ENCODE measurements at places on chromosomes 13 and 19.

DNA sequence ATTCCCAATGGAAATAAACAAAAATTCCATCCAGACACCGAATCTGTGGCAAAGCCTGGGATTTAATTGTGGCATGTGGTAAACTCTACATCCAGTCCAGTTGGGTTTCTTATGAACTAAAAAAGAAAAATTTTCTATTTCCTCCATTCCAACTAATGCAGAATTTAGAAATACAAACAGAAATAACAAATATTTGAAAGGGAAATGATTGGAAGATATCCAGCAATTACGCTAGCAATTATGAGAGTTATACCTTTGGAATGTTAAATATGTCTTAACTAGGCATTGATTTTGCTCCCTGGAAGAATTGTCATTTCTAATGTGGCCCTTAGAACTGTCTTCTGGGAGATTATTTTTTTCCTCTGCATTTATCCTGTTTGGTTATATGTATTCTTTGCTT, 421.4 kb upstream of the KLHL1 start:
- DNase-seq, result no peak

DNA sequence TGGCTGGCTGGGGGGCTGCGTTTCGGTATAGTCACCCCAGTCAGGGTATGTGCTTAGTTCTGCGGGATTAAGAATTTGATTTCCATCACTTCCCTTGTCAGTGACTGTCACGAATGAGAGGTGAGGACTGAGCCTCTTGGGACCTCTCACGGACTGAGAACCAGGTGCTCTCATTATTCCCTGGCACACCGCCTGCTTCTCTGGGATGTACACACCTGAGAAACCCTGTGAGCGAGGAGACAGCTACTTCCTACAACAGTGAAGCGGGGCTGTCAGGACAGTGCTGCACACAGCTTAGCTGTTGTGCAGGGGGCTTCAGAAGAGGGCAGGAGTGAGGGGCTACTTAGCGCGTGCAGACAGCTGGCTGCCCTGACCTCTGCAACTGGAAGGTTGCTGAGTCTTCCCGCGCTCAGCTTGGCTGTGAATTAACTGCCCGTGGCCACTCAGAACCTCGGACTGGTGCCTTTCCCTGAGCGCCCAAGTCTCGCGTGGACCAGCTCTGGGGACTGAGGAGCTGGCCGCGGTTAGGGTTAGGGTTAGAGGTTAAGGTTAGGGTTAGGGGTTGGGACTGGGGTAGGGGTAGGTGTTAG, 65.3 kb upstream of the MCF2L start:
- DNase-seq, result no peak

DNA sequence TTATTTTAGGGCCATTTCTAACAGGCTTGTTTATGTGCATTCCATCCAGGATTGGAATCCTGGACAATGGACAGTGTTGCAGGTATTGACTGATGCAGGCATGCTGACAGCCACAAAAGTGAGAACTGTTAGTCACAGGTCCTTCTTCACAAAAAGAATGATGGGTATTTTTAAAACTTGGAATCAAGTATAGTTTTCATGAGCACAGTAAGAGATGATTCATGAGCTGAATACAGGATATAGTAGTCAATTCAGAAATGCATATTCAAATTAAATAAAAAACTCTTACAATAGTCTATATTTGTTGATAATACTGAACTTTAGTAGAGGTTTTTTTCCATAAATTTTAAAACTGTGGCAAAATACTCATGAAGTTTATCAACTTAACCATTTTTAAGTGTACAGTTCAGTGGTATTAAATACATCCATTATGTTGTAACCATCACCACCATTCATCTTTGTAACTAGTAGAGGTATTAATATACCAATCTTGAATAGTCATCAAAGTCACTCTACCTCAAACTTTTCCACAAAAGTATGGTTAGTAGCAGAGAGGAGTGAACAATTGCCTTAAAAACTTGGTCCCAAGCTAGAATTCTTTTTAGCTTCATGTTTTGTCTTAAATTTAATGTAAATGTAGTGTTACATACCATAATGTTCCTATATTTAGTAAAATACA, 79.5 kb downstream of the KCNRG start:
- no peak for DNase-seq

DNA sequence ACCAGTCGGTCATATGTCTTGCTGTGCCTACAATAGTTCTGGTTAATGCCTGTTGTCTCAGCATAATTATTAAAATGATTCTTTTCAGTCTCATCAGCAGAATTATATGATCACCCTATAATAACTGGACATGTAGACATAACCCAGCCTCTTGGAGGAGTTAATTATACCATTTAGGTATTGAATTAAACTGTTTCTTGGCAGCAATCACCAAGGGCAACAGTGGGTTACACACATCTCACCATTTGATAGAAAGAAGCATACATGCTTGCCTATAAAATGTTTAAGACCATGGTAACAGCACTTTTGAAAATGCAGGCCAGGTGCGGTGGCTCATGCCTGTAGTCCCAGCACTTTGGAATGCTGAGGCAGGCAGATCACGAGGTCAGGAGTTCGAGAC, 184.6 kb downstream of the RGCC start:
- no peak for DNase-seq

DNA sequence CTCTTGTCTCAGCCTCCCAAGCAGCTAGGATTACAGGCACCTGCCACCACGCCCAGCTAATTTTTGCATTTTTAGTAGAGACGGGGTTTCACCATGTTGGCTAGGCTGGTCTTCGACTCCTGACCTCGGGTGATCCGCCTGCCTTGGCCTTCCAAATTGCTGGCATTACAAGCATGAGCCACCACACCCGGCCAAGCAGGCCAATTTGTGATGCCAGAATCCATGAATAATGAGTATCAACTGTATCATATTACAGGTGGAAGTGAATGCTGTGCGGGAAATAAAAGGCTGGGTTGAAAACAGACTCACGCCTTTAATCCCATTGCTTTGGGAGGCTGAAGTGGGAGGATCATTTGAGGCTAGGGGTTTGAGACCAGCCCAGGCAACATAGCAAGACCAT, 3.6 kb upstream of the NFILZ start:
- DNase-seq, result no peak

DNA sequence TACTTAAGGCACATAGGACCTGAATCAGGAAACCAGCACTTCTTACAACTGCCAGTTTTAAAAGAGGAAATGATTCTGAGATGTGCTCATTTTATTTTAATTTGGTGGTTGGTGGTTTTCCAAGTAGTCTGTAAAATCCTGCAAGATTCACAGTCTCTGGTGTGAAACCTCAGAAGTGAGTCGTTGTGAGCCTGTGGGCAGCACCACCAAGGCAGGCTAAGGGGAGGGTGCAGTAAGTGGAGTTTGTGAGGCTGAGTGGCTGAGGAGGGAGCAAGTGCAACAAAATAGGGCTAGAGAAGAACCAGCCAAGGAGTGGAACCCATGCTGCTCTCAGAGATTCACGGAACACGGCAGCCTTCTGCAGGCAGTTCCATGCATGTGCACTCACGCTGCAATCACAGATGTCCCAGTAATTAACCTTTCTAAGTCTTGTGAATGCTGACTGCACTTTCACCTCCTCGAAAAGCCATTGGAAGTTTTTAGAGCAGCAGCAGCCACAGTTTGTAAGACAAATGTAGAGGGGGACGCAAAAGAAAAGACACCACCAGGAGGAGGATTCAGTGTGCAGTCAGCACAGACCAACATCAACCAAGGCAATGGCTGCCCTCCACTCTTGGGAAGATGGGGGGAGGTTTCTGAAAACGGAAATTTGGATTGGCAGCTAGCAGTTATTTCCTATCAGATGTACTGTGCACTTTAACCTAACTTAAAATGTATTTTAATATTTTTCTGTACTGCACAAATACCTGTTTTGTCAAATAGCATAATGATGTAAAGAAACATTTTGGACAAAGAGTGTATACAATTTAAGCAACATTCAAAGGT, 44.9 kb downstream of the ESD start:
- no peak for DNase-seq

- no peak for DNase-seq
Measured at GRCh38 chr13:91719033-91719432, 320.6 kb downstream of the GPC5 start.

- DNase-seq, result no peak
Measured at GRCh38 chr13:88459331-88459730, 788.2 kb downstream of the SLITRK5 start.

GRCh38 chr19:50501568-50502475, 9.2 kb downstream of the JOSD2 start:
- no peak for DNase-seq

DNA sequence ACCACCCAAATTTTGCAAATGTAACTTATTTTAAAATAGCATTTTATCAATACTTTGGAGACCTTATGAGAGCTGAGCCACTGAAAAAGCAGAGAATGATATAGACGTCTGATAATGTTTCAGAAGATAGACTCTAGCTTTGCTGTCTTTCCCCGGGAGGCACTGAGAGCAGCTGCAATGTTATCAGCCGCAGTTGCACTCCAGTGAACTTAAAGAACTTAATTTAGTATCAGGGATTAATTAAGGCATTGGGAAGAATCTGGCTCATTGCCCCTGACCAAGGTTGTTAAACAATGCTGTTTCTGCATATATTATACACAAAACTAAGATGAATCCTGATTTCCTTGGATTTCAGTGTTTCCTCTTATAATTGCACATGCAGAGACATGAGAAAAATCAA, 75.7 kb upstream of the SGCG start:
- no peak for DNase-seq

- no peak for DNase-seq
Measured at GRCh38 chr19:17671906-17672305, 16.2 kb downstream of the UNC13A start.

- no peak for DNase-seq
Measured at GRCh38 chr13:30681843-30682242, 53.5 kb upstream of the ALOX5AP start.

- DNase-seq, result no peak
Measured at GRCh38 chr13:40540328-40541044, 126.0 kb downstream of the FOXO1 start.

- no peak for DNase-seq
Measured at GRCh38 chr19:5567970-5568407, 236 bp upstream of the TINCR start.

DNA sequence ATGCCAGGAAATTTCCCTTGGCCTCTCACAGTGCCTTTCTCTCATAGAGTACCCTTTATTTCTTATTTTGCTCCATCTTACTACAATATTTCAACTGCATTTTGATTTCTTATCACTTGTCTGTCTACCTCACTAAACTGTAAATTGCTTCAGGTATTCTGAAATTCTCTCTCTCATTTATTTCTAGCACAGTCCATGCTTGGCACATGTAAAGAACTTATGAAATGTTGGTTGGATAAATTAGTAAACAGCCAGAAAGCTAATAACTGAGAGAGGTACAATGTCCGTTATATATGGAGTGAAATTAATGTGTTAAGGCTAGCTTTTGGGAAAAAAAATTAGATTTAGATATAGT, 138.3 kb upstream of the RFC3 start:
- DNase-seq, result no peak

DNA sequence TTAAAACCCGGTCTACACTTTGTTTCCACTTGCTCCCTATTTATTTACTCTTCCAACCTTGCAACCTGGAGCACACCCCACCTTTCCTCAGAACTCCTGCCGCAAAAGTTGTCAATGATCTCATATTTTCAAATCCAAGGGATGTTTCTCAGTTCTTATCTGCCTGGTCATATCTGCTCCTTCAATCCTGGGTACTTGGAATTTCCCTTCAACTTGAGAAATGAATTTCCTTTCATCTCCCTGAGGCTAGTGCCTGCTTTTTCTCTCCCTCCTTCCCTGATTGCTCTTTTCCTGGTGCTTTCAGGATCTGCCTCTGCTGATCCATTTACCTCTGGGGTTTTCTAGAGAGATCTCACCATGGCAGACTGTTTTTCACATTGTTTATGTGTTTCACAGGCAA, 154.8 kb upstream of the IRS2 start:
- no peak for DNase-seq

GRCh38 chr13:113848020-113848419, 15.9 kb downstream of the GAS6 start:
- DNase-seq, result no peak

DNA sequence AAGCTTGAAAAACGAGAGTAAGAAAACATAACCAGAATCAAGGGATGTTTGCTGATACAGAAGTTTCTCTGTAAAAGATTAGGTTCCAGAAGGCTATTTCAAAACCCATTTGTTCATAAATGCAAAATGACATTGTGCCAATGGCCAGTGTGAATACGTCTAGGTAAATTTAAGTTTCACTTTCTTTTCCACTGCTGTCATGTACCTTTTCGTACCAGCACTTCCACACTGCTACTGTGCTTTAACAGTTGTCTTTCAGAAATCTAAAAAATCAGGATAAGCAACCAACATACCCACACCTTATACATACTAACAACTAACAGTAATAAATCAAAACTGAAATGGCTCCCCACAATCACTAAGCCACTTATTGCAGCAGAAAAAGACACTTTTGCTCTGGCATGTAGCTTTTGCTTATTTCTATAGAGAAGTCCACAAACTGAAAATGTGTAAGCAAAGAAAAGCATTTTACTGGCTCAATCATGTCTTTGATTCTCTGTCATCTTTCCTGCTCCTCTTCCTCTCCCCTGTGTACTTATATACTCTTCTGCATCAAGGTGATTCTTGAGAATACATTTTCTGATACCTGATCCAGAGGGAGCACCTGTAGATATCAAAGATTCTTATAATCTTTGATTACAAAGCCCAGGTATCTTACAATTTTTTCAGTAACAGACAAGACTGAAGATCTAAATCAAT, 34.3 kb downstream of the ELF1 start:
- no peak for DNase-seq

- DNase-seq, result no peak
Measured at GRCh38 chr19:52343548-52343947, 7.5 kb downstream of the ZNF610 start.

DNA sequence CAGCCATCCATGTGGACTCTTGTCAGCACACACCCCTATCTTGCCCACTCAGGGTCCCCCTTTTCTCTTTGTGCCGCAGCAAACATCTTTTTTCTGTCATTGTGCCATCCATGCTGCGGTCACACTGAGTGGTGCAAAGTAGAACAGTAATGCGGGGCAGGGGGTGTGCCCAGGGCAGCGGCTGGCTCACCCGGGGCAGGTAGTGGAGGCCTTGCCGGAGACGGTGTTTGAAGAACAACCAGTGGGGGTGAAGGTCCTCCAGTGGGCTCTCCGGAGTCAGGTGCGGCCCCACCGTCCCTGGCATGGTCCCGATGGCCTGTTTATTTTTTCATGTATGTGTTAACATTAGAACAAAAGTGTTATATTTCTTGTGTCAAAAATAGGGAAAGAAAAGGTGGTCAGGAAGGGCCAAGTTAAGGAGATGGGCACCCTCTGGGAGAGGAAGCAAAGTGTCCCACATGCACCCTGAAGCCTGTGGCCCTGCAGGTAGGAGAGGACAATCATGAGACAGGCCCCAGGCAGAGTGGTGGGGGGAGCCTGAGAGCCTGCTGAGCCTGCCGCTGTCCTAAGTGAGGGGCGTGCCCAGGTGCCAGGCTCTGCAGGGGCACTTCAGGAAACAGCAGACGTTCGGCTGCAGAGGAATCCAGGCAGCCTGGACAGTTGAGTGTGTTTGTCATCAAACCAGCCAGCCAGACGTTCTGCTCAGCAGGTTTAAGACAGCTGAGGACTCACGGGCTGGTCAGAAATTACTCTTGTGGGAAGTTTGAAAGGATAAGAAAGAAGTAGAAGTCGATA, 12.3 kb downstream of the TSSK6 start:
- no peak for DNase-seq

- no peak for DNase-seq
Measured at GRCh38 chr13:59674616-59675015, 489.1 kb downstream of the DIAPH3 start.
